ENCODE measurements at places on chromosomes 12 and 14.

GRCh38 chr12:132453361-132454192 is 36.4 kb upstream of the FBRSL1 start:
- H3K27me3 ChIP-seq: no peaks in the 10 kb centered on the region
- no peaks in the 10 kb centered on the region for H3K36me3 ChIP-seq
- H3K4me1 ChIP-seq: peaks cover 4% of the 10 kb centered on the region
- H3K4me3 ChIP-seq: no peak overlapping the region
- DNase-seq: no peak
- H3K27ac ChIP-seq: no peak overlapping the region

DNA sequence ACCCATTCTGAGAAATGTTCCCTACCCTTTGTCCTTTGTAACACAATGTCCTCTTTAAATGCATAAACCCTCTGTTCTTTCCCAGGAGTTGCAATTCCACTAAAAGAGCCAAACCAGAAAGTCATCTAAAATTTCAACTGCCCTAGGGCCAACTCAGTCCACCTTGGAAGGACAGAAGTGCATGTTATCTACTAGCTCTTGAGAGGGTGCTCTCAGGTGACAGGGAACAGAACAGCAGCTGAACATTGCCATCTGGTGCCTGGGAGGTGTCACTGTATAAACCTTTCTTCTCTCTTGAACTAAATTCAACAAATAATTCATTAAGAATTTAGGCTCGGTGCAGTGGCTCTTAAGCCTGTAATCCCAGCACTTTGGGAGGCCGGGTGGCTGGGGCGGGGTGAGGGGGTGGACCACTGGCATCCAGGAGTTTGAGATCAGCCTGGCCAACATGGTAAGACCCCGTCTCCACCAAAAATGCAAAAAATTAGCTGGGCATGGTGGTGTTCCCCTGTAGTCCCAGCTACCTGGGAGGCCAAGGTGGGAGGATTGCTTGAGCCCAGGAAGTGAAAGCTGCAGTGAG is 10.3 kb upstream of the FERMT2 start:
- H3K27me3 ChIP-seq: no peaks in the 10 kb centered on the region
- DNase-seq: peak; percentile 57
- no peak overlapping the region for H3K27ac ChIP-seq
- no peak overlapping the region for H3K4me3 ChIP-seq
- no peaks in the 10 kb centered on the region for H3K36me3 ChIP-seq

- no peaks in the 10 kb centered on the region for H3K4me1 ChIP-seq
- no peak overlapping the region for H3K4me3 ChIP-seq
- DNase-seq: no peak
Measured at GRCh38 chr12:53807322-53807860, 55.6 kb upstream of the CISTR start.

DNA sequence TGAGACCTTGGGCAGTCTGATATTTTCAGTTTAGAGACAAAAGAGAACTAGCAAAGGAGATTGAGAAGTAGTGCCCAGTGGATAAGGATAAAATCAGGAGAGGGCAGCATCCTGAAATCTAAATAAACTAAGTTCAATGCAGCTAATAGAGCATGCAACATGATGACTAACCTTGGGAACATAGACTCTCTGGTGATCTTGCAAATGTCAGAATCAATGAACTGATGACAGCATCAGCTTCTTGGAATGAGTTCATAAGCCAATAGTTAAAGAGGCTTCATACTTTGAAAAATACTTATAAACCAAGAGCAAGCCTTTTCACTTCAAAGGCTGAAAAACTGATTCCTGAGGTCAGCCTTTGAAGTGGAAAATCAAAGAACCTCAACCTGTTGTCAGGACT is 8.2 kb downstream of the TAS2R19 start:
- no peak overlapping the region for H3K4me3 ChIP-seq
- no peak for DNase-seq
- H3K36me3 ChIP-seq: peaks cover 2% of the 10 kb centered on the region
- no peak overlapping the region for H3K27ac ChIP-seq
- H3K4me1 ChIP-seq: peaks cover 4% of the 10 kb centered on the region

DNA sequence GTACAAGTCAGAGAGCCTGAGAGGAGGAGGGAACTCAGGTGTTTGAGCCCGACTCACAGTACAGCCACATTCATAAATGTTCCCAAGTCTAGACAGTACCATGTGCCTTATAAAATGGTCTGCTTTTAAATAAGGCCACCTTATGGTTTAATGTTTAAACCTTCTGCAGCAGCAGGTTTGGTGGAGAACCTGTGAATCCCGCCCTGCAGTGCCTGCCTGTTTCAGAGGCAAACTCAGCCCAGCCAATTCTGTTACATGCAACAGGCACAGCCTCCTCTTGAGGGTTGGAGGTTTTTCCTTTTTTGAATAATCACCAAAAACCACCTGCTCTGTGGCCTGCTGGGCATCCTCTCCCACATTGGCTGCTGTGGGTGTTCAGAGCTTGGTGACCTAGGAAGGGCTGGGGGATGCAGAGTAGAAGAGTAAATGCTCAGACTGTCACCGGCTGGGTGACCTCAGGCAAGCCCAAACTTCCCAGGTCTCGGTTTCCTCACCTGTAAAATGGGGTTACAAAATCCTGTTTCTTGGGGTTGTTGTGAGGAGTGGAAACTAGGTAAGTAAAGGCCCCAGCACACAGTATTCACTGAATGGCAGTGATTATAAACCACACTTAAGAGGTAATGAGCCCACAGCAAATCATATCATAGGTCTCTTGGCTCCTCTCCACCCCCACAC is 28.0 kb downstream of the NUAK1 start:
- no peak for DNase-seq
- peaks cover 56% of the 10 kb centered on the region for H3K27me3 ChIP-seq
- peaks cover 5% of the 10 kb centered on the region for H3K4me1 ChIP-seq
- no peak overlapping the region for H3K27ac ChIP-seq

GRCh38 chr14:61454545-61454944 is 133.2 kb downstream of the PRKCH start:
- peak overlapping the region; percentile 91 for H3K27ac ChIP-seq
- no peak for DNase-seq
- H3K4me1 ChIP-seq: peaks cover 72% of the 10 kb centered on the region

GRCh38 chr14:72608391-72609204 is 285.3 kb downstream of the DPF3 start:
- H3K27me3 ChIP-seq: peaks cover 45% of the 10 kb centered on the region
- no peak for DNase-seq
- peaks cover 6% of the 10 kb centered on the region for H3K4me1 ChIP-seq
- no peak overlapping the region for H3K27ac ChIP-seq
- no peaks in the 10 kb centered on the region for H3K36me3 ChIP-seq
- no peak overlapping the region for H3K4me3 ChIP-seq

- no peaks in the 10 kb centered on the region for H3K27me3 ChIP-seq
- H3K27ac ChIP-seq: peak overlapping the region; percentile 97
- peak; percentile 25 for DNase-seq
- H3K4me3 ChIP-seq: peak overlapping the region; percentile 70
- peaks cover 7% of the 10 kb centered on the region for H3K36me3 ChIP-seq
- H3K4me1 ChIP-seq: peaks cover 60% of the 10 kb centered on the region
Measured at GRCh38 chr14:68282479-68283377, 463.1 kb downstream of the RAD51B start.

GRCh38 chr14:56183631-56184157 is 65.5 kb downstream of the PELI2 start:
- peaks cover 5% of the 10 kb centered on the region for H3K4me1 ChIP-seq
- no peak overlapping the region for H3K27ac ChIP-seq
- H3K36me3 ChIP-seq: peaks cover 5% of the 10 kb centered on the region
- DNase-seq: no peak
- no peaks in the 10 kb centered on the region for H3K27me3 ChIP-seq
- H3K4me3 ChIP-seq: no peak overlapping the region

- peaks cover 33% of the 10 kb centered on the region for H3K4me1 ChIP-seq
- no peak for DNase-seq
- H3K4me3 ChIP-seq: no peak overlapping the region
- H3K36me3 ChIP-seq: peaks cover 9% of the 10 kb centered on the region
Measured at GRCh38 chr12:117049295-117049694, 49.9 kb downstream of the TESC start.
